Activated T-cell treated with anti-CD3 and anti-CD28 coated beads, Interleukin-2, amount 50 U/mL, for 72 hours (primary cell): ENCODE measurements at places on chromosomes 11 and 22. TPM values are rescaled to one million over a fixed set of nuclear protein-coding genes. Genes with fewer than 3 reads are reported as not detected.
A peak's percentile ranks its signal among the peaks of the same experiment; 100 is the strongest.

GRCh38 chr22:38110008-38110862 lies at the start of gene BAIAP2L2:
Gene BAIAP2L2 (minus strand): TSS chr22:38110684. CDS start chr22:38110525, 159 bp downstream.
- peak within 1 kb of the TSS; percentile 74 for H3K27ac ChIP-seq
- no peaks in the 10 kb centered on the region for H3K27me3 ChIP-seq
- no peak for DNase-seq

DNA sequence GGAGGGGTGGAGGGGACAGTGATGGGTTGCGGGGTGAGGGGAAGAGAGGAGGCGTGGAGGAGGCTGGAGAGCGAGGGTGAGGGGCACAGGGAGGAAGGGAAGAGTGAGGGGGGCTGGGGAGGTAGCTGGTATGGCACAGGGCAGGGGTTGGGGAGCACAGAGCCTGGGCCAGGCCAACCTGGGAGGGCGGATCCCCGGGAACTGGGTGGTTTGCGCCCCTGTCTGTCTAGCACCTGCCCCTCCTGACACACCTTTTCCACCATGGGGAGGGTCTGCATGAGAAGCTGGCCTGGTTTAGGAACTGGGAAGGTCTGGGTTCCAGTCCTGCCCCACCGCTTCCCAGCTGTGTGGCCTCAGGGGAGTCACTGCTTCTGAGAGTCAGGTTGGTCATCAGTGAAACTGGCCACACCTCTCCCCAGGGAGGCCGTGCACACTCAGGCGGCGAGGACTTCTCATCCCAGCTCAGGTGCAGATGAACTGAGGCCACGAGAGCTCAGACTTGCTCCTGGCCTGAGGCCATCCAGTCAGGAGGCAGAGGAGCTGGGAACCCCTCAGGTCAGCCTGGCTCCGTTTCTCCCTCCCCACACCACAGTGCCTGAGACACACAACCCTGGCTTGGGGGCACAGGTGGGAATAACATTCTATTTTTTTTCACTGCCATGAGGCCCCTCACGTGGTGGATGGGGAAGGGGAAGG lies 95.6 kb downstream of the PHF21B start:
- DNase-seq = no peak
- no peaks in the 10 kb centered on the region for H3K4me1 ChIP-seq
- H3K27me3 ChIP-seq = peaks cover 7% of the 10 kb centered on the region
- H3K36me3 ChIP-seq = no peaks in the 10 kb centered on the region
- no peak overlapping the region for H3K4me3 ChIP-seq
- H3K27ac ChIP-seq = no peak overlapping the region

The DEFB131B gene
- total RNA-seq = not detected

The TRIM51 gene
- not detected for total RNA-seq
